ENCODE measurements at places on chromosomes 5 and 9.
A peak's percentile ranks its signal among the peaks of the same experiment; 100 is the strongest.

- DNase-seq, result no peak
These were observed 46.3 kb downstream of the DENND1A start for GRCh38 chr9:123883634-123884033.

DNA sequence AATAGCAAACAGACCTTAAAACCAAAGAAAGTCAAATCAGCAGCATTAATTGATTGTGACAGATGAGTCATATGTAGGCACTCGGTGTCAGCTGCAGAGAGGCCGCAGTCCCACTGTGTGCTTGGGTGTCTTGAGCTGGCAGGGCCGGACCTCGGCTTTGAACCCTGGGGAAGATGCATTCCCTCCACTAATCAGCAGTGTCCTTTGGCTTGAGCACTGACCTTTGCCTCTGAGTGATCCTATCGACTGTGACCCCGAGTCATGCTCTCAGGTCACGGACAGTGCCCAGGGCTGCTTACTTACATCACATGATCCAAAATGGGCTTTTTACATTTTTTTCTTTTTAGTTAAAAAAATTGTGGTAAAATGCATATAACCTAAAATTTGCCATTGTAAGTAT lies 188.7 kb downstream of the GADD45G start:
- no peak for DNase-seq

- DNase-seq, result no peak
These were observed 23.3 kb downstream of the SAR1B start for GRCh38 chr5:134609232-134609851.

GRCh38 chr5:7053528-7054209 lies 340.4 kb downstream of the TENT4A start:
- no peak for DNase-seq

GRCh38 chr5:157443041-157443549 lies 16.9 kb upstream of the NIPAL4 start:
- DNase-seq, result no peak

GRCh38 chr5:14424011-14424685 lies 157.4 kb upstream of the OTULINL start:
- no peak for DNase-seq

DNA sequence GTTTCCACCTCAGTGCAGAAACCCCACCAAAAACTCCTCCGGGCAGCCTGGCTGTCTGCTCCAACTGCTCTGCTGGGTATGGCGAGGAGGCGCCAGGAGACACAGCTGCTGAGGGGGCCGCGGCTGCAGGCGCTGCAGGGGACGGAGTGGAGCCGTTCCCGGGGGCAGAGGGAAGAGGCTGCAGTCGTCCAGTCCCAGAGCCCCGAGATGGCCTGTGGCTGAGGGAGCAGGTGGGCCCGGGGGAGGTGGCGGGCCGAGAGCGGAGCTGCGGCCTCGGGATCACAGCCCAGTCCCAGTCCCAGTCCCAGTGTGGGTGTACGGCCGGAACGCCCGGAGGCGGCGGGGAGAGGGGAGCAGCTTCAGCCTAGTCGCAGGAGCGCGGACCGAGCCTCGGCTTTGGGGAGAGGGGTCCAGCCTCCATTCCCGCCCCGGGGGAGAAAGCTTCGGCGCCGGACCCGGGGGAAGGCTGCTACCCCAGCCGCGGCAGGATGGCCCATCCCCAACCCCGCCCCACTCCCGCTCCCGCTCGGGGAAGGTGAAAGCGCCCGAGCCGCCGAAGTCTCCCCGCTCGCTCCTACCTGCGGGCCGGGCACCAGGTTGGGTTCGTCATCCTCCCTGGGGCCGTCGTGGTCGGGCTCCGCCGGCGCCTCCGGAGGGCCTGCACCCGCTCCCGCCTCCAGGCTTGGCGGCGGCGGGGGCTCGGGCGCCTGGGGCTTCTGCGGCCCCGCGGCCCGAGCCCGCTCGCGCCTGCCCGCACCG lies 513 bp downstream of the FAM193B start:
- peak; percentile 18 for DNase-seq

- DNase-seq, result no peak
These were observed 90.1 kb upstream of the SLC12A2 start for GRCh38 chr5:127993476-127993875.

DNA sequence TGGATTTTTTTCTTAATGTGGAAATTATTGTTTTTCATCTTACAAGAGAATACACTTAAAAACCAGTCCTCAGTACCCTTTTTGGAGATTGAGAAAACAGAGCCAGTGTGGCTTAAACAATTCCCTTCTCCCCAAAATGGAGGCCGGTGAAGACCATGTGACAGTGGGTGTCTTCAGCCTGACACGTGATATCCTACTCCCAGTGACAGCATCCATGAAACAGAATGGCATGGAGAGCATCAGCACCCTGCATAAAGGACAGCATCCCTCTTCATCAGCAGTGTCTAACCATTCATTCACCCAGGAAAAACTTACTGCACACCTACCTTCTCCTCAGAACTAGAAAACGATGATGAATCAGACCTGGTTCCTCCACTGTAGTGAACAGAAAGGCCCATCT lies 103.4 kb upstream of the RAI14 start:
- DNase-seq, result no peak

Measured in central memory CD8-positive, alpha-beta T cell (primary cell).